Right forelimb (tissue), 1 donor: ENCODE measurements at places on chromosomes 4 and X.
A peak's percentile ranks its signal among the peaks of the same experiment; 100 is the strongest.

DNA sequence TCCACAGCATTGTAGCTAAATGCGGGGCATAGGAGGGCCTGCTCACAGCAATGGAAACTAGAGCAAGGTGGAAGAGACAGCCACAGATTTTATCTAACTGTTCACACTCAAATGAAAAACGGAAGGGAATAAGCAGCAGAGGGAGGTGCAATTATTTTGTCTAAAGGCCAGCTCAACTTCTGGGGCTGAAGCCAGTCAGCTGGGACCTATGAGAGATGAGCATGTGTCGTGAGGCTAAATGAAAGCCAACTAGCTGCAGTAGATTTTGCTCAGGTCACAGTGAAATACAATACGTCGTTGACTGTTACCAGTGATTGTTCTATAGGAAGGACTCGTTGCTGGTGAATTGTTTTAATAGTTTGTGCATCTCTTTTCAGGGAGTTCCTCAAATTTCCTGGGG is 26.4 kb upstream of the FGFBP2 start:
- no peak for DNase-seq

DNA sequence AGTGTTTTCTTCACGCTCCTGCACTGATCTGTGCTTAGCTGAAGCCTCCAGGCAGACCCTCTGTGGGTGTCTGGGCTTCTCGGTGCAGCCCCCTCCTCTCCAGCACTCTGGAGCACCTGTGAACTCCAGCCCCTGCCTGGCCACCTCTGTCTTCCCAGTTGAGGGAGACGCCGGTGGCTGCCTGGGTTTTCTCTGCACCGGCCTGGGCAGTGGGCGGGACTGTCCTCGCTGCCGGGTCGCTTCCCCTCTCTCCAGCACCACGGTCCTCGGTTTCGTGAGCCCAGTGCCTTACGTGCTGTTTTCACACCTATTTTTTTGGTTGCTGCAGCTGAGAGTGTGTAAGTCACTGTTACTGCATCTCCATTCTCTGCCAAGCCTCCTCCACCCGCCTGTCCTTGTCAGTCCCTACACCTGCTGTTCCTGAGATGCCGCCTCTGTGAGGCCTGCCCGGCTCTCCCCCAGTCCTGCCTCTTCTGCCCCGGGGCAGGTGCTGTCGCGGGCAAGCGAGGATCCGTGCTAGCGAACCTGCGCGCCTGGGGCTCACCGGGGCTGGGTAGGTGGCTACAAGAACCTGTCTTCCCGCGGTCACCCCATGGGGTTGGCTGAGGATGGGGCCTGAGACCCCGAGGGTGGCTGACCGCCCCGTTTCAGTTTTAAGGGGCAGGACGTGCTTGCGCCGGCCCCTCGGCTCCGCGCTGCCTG is 2.4 kb upstream of the FGFRL1 start:
- no peak for DNase-seq

GRCh38 chr4:184983672-184984356 is 34.5 kb upstream of the HELT start:
- DNase-seq = peak; percentile 67

DNA sequence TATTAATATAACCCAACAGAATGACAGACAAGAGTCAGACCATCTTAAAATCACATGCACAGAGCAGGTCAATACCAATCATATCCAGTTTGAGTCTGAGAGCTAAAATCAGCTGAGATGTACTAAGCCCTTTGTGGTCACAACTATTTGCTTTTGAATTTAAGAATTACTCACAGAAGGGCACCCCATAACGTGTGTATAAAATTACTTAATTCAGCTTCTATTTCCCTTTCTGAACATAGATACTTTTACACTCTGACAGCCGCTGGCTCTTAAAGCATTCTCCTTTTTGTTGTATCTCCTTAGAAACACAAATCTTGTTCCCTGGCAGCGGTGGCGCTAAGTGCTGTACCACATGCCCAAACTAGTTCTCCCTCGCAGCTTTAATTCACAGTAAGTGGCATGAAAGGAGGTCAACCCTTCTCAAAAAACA is 14.8 kb upstream of the PPARGC1A start:
- DNase-seq = no peak

- no peak for DNase-seq
These were observed 61.3 kb downstream of the NUDT11 start for GRCh38 chrX:51435101-51435500.

DNA sequence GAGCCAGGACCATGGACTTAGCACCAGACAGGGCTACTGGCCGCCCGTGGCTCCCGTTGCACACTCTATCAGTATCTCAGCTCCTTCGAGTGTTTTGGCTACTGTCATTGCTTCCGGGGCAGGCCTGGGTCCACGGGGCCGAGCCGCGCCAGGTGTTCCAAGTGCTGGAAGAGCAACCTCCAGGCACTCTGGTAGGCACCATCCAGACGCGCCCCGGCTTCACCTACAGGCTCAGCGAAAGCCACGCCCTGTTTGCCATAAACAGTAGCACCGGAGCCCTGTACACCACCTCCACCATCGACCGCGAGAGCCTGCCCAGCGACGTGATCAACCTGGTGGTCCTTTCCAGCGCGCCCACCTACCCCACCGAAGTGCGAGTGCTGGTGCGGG is 1.6 kb downstream of the FAT4 start:
- peak; percentile 69 for DNase-seq

DNA sequence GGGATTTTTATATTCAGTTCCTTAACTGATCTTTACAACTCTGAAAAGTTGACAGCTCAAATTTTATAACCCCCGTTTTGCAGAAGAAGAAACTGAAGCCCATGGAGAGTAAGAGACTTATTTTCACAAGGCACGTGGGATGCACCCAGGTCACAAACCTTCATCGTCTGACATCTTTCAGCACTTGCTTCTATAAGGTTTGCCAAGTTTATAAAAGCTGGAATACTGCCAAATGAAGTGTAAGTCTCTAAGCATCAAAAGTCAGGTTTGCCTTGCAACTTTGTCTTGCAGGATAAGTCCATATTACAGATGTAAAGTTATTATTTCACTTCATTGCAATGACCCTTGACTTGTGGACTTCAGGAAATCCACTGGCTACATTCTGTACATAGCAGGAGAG is 6.3 kb upstream of the KCNIP4 start:
- no peak for DNase-seq

DNA sequence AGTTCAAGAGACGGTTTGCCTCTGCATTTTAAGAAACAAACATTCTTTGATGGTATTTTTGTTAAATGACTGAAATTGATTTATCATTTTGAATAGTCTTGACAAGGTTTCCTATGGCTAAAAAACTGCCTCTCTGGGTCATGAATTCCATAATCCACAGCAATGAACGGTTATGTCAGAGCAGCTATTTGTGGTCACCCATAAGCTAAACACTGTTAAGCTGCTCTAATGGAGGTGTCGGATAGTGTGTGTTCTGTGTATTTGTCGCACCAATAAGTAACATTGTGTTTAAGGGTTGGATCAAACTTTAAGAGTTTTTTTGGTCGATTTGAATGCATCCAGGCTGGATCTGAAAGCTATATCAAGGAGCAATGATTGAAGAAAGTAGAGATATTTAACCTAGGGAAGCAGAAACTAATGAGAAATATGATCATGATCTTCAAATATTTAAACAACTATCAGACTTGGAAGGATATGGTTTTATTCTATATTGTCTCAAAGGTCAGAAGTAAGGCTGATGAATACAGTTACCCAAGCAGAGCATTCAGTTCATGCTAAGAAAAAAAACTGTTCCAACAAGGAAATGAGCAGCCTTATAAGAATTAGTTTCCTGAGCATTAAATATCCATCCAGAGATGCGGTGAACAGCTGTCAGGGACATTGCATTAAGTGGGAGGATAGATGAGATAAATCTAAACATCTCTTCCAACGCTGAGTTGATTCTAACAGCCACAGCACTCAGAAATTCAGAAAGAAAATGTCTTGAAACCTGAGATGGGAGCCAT is 232.3 kb upstream of the RPS6KA3 start:
- no peak for DNase-seq

GRCh38 chr4:177171588-177171987 is 138.1 kb upstream of the NEIL3 start:
- DNase-seq = no peak

DNA sequence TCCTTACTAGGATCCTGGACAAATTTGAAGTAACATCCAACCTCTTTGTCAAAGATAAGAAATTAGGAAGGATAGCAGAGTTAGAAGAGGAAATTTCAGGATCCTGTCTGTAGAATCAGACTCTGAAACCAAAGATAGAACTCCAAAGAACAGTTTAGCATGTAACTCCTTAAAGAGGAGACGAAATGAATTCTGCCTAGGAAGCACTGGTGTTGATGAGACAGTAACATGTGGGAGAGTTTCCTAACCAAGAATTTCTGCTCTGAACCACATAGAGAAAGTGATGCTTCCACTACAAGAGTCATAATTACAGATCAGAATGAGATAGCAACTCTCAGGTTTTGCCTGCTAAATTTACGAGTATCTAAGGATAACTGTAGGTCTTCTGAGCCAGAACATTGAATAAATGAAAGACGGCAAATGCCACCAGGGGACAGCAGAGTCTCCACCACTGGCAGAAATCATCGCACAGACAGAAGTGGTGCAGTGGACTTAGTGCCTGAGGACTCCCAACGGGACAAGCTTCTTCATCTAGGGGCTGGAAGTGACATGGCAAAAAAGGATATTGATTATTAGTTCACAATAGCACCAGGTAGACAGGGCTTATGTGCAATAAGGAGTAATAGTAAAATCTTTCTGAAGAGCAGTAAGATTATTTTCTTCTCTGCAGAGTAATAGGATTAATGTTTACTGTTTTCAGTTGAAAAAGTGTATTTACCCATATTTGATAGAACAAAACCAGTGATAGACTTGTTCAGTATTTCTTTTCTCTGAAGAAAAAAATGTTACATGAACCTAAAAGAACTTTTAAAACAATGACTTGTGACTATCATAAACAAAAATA is 6.7 kb upstream of the PPID start:
- no peak for DNase-seq
